PC-9 (cell line): ENCODE measurements at places on chromosomes 13 and 19. TPM values are rescaled to one million over a fixed set of nuclear protein-coding genes. Genes with fewer than 3 reads are reported as not detected.

- DNase-seq: no peak
Observed at GRCh38 chr19:10776900-10777650, 58.9 kb downstream of the TMED1 start.

- DNase-seq: no peak
Observed at GRCh38 chr19:40278361-40279035, 6.6 kb downstream of the AKT2 start.

GRCh38 chr19:7554990-7555864 lies 19.7 kb downstream of the PNPLA6 start:
- no peak for DNase-seq

GRCh38 chr13:103006641-103007426 lies 59.4 kb downstream of the SLC10A2 start:
- no peak for DNase-seq

DNA sequence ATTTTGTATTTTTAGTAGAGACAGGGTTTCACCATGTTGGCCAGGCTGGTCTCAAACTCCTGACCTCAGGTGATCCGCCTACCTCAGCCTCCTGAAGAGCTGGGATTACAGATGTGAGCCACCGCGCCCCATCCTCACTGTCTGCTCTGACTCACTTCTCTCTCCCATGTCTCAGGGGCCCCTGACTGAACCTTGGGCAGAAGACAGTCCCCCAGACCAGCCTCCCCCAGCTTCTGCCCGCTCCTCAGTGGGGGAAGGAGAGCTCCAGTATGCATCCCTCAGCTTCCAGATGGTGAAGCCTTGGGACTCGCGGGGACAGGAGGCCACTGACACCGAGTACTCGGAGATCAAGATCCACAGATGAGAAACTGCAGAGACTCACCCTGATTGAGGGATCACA lies 5.0 kb downstream of the SIGLEC9 start:
- no peak for DNase-seq

- DNase-seq: no peak
Observed at GRCh38 chr19:18775586-18776287, 15.4 kb downstream of the COMP start.

- peak; percentile 67 for DNase-seq
Observed at GRCh38 chr19:39166571-39167391, 30.0 kb upstream of the NCCRP1 start.

Gene SIGLEC8
- total RNA-seq: not detected in 2 replicates

Gene LMTK3
- 13.9 and 19.6 TPM in 2 replicates for total RNA-seq
